Hematopoietic multipotent progenitor cell treated with erythropoietin and hydrocortisone succinate and interleukin-3 and kit ligand, for 6 days (in vitro differentiated cells): ENCODE measurements at places on chromosomes 6 and 20.

- no peak for DNase-seq
Observed at GRCh38 chr20:21147593-21147992, 21.7 kb downstream of the KIZ start.

DNA sequence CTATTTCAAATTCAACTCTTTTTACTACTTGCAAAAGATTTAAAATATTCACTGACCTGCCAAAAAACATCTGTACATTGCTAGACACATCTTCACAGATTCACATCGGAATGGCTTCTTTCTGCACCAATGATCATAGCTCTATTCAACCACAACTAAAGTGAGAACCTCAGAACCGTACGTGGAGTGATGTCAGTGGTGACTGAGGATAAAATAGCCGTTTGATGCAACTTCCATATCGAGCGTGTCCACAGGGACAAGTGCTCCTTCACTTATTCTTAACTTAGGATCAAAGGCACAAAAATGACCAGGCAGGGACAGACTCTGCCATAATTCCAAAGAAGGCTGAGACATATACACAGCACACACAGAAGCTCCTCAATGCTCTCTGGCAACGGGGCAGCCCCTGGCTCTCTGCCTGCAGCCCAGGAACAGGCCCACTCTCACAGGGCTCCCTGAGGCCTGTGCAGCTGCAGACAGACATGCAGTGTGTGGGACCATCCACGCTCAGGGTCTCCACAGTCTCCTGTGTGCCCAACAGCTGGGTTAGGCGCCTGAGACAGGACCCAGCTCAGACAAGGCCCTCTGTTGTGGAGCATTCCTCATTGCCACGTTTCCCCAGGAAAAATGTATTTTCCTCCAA, 22.8 kb downstream of the FYN start:
- no peak for DNase-seq

GRCh38 chr6:169345146-169345545, 91.5 kb upstream of the THBS2 start:
- peak; percentile 29 for DNase-seq

DNA sequence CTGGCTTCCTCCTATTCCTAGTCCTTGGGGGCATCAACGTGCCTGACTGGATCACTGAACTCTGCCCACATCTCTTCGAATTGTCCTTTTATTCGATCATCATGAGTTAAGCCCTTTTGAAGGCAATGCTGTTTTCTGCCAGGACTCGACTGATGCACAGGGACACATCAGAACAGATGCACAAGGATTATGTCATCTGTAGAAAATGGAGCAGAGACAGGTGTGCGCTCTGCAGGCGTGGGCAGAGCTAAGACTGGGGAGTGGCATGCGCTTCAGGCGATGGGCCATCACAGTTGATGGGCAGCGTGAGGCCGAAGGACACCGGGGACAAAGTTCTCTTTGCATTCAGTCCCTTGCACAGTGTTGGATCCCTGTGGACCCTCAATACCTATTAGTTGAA, 13.1 kb downstream of the GABRR1 start:
- DNase-seq, result no peak

DNA sequence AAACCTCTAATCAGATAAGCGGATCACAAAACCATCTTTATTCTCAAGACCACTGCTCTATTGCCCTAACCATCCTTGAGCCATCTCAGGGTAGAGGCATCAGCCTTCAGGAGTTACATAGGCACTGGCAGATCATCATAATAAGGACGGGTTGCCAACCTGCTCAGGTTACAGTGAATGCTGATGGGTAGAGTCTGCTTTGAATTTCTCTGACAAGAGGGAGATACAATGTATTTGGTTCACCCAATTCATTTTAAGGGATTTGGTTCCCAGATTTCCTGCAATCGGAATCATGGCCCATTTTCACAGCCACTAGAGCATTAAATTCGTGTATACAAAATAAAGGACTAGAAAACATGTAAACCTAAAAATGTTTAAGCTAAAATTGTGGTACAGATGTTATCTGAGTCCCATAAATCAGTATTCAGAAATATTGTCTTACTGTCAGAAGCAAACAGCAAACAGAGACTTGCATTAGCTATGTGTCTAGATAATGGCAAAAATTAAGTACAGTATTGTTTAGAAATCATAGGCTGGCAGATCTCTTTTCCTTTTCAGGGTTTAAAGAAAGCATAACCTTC, 41.9 kb upstream of the TMEM170B start:
- no peak for DNase-seq

GRCh38 chr6:146770275-146770964, 171.6 kb downstream of the ADGB start:
- DNase-seq, result peak; percentile 55

DNA sequence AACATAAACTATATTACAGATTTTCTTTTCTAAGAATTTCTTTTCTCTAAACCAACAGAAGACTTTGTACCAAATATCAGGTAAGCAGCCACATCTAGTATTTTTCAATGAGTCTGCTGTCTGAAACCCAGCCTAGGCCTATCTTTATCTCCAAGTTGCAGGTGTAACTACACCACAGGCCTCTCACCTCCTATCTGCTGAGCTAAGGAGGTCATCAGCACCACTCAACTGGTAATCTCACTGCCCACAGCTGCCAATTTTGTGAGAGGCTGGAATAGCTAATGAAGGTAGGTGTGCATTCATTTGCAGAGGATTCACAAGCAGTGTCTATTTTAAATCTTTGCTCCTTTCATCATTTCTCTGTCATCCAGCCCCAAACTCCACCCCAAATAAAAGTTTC, 584.8 kb downstream of the HDGFL1 start:
- DNase-seq, result no peak

GRCh38 chr6:75130784-75131183, 75.1 kb downstream of the COL12A1 start:
- DNase-seq, result no peak

DNA sequence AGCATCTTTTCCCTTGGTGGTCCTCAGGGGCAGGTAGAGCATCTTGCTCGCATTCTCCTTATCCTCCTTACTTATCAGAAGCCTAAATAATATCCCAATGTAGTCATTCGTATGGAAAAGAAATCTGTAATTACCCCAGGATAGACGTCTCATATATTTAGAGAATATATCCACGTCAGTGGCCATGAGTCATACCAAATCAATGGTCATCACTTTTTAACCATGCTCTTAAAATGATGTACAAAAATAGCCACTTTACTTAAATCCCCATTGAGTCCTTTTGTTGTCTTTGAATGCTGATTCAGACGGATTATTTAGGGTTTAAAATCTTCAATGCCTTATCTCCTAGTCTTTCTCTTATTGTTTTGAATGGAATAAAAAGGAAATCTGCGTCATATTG, 231.7 kb upstream of the STXBP5 start:
- DNase-seq, result no peak

DNA sequence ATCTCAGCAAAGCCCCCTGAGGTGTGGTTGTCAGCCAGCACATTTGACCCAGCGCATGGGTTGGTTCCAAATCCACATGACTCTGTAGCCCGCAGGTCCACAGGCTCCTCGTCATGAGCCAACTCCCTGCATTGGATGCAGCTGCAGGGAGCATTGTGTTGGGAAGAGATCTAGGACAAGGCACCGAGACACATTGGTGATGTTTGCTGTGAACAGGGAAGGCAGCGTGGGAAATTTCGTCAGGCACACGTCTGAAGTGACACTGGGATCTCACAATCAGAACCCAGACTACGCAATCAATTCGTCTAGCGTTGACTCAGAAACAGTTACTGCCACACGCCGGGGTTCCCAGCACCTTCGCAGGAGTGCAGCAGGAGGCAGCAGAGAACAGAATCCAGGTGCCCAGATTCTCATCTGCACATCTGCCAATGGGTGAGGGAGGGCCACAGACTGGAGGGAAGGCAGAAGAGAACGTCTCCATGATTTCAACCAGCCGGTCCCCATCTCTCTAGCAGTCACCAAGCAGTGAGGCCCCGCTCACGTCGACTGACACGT, 177.0 kb downstream of the TTLL2 start:
- DNase-seq, result no peak

GRCh38 chr20:22757424-22758183, 173.2 kb upstream of the FOXA2 start:
- no peak for DNase-seq

DNA sequence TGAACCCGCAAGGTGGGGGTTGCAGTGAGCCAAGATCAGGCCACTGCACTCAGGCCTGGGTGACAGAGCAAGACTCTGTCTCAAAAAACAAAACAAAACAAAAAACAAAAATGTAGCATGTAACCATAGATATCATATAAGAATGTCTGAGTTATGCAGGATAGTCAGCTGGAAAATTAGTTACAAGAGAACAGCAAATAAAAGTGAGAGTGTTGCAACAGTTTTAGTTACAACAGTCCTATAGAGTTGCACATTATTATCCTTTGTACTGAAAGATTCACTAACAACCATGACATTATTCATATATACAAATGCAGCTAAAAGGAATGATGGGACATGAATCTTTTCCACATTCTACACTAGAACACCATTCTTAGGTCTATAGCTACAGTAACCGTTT, 16.4 kb downstream of the RNF24 start:
- DNase-seq, result no peak

DNA sequence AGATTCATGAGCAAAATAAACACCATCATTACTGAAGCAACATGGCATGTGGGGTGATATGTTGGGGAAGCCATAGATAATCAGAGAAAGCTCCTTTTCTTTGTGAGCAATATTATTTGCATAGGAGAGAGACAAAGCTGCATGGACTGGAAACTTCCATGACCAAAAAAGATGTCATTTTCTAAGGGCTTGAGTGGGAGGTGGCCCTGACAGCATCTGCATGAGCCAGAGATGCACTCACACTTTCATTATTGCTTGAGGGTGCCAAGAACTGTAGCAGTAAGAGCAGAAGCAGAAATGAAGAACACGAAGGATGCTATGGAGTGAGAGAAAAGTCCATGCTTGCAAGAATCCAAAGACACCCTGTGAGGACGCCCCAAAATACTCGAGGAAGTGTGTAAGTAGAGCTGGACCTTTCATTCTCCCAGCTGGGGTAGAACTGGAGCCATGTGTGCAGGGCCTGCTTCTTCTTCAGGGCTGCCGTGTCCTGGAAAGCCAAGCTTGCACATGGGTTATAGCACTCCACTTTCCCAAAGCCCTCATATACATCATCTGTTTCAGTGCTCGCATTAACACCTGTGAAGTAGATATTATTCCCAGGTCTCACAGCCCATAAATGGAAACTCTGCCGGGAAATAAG, 851.2 kb downstream of the DHX35 start:
- no peak for DNase-seq

- DNase-seq, result no peak
Observed at GRCh38 chr20:51335329-51335841, 207.1 kb downstream of the NFATC2 start.

DNA sequence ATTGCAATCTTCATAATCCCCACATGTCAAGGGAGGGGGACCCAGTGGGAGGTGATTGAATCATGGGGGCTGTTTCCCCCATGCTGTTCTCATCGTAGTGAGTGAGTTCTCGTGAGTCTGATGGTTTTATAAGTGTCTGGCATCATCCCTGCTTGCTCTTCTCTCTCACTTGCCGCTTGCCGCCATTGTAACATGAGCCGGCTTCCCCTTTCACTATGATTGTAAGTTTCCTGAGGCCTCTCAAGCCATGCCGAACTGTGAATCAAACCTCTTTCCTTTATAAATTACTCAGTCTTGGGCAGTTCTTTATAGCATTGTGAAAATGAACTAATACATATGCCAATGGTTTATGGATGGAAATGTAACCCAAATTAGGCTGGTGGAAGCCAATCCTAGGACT, 109.4 kb upstream of the AKAP12 start:
- DNase-seq, result no peak

DNA sequence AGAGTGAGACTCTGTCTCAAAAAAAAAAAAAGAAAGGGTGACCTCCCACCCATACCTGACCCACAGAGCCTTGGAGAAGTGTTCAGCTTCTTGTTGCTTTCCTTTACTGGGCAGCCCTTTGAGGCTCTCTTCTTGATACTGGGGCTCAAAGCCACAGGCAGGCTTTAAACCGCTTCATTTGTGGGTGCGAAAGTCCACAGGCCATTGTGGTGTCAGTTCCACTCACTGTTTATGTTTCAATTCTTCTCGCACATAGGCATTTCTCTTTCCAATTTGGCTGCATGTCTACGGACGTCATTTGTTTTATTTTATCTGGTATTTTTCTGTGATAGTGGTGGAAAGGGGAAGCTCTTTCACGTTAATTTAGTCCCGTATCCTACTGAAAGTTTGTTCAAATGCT, 34.6 kb downstream of the PPARD start:
- no peak for DNase-seq

- no peak for DNase-seq
Observed at GRCh38 chr6:111738156-111738555, 132.5 kb upstream of the TRAF3IP2 start.

- DNase-seq, result peak; percentile 85
Observed at GRCh38 chr20:48904566-48905296, 16.8 kb upstream of the ARFGEF2 start.

- DNase-seq, result no peak
Observed at GRCh38 chr6:101630941-101631340, 237.4 kb downstream of the GRIK2 start.

- no peak for DNase-seq
Observed at GRCh38 chr20:19964289-19965265, 52.6 kb upstream of the NAA20 start.

GRCh38 chr6:39415482-39415881, 93.0 kb upstream of the KCNK16 start:
- no peak for DNase-seq

DNA sequence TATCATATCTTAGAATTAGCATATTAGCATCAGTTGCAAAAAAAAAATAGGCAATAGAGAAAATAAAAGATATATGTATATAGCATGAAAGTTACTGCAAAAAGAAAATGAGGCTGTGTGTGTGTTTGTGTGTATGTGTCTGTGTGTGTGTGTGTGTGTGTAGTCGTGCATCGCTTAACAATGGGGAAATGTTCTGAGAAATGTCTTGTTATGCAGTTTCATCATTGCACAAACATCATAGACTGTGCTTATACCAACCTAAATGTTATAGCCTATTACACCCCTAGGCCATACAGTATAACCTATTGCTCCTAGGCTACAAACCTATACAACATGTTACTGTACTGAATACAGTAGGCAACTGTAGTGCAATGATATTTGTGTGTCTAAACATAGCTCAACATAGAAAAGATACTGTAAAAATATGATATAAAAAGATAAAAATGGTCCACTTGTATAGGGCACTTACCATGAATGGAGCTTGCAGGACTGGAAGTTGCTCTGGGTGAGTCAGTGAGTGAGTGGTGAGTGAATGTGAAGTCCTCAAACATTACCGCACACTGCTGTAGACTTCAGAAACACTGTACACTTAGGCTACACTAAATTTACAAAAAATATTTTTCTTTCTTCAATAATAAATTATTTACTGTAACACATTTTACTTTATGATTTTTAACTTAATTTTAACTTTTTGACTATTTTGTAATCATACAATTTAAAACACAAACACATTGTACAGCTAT, 805.1 kb downstream of the KIF16B start:
- DNase-seq, result no peak

GRCh38 chr6:3712827-3713665, 38.5 kb downstream of the PXDC1 start:
- DNase-seq, result no peak

- no peak for DNase-seq
Observed at GRCh38 chr20:38243709-38244020, 16.9 kb downstream of the KIAA1755 start.
